ENCODE measurements at places on chromosomes 1 and 21.

DNA sequence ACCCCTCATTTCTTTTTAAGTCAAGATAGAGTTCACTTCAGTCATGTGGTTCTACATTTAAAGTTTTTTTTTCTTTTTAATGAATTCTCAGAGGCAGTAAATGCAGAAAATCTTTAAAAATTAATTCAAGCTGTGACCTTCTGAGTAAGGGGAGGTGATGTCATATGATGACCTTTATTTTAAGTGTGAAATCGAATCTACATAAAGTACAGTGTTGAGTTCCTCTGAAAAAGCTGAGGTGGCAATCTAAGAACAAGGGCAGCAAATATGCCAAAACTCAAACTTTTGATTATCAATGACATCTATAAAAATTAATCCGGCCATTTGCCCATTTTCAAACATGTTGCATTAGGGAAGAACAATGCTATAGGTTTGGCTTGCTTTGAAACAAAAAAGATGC, 173.5 kb downstream of the CDC7 start:
- DNase-seq: no peak

DNA sequence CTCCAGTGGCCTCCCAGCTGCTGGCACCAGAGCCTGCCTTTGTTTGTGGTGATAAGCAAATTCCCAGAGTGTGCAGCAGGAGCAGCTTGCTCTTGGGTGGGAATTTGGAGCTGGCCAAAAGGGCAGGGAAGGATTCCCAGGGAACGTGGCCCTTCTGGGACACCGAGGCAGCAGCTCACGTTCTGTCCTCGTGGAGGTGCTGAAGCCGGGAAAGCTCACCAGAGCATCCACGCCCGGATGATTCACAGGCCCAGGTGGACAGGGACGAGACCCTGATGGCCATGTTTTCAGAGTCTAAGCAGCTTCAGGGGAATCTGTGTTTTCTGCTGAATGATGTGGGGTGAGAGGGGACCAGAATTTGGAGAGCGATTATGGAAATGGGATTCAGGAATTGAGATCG, 19.1 kb upstream of the KLHDC7A start:
- no peak for DNase-seq

DNA sequence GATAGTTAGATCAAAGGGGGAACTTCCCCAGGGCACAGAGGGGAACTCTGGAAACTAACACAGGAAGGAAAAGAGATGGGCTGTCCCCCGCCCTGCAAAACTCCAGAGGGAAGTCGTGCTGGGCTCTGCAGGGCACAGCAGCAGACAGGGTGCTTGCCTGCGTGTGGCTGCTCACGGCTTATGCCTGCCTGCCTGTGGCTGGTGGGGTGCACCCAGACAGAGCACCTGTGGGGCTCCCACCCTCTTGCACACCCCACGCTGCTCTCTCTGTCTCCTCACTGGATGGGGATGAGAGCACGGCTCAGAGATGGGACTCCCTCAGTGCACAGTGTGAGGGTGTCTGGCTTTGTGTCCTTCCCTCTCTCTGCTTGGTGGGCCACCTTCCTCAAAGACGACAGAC, 13.5 kb upstream of the ETV3L start:
- no peak for DNase-seq

GRCh38 chr1:248840946-248841345, 2.9 kb downstream of the ZNF672 start:
- no peak for DNase-seq
